ENCODE measurements at places on chromosomes 7 and 10.

- DNase-seq, result no peak
These were observed 167.0 kb downstream of the SNX13 start for GRCh38 chr7:17773289-17773626.

DNA sequence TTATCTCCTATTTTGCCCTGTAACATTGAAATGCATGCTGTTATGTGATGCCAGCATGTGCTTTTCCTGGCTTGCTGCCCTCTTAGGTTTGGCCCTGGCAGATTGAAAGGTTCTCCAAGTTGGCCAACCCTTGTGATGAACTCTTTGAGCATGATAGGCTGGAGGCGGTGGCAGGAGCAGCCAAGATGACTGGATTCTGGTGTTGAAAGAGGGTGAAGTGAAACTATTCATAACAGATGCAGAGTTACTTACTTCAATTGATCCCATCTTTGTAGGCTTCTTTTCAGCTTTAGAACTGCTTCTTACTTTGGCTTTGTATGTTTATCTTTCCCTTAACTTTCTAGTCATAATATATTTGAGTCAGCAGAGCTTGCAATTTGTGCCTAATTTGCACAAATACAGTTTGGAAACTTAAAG is 57.6 kb downstream of the BICC1 start:
- DNase-seq, result no peak

- DNase-seq, result no peak
These were observed 27.1 kb downstream of the RBM17 start for GRCh38 chr10:6115824-6116350.

DNA sequence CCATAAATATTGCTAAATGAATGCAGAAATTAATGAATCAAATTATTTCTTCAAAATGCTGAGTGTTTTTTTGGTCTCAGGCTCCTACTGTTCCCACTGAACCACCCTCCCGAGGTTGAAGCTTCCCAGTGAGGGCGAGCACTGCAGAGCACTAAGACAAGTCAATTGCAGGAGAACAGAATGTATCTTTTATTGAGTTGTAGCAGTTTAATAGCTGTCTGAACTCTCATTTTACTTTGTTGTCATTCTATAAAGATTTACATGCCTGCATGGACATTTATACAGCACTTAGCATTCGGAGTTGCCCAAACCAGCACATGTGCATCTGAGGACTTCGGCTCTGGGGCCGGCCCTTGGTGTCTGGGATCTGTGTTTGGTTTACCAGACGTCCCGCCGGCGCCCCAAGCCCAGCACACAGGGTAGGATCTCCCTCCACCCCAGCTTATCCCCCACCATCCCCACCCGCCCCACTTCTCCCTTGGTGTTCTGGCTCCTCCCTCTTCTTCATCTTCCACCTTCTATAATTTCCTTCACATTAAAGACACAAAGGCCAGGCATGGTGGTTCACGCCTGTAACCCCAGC is 211.0 kb upstream of the SH2B2 start:
- no peak for DNase-seq

DNA sequence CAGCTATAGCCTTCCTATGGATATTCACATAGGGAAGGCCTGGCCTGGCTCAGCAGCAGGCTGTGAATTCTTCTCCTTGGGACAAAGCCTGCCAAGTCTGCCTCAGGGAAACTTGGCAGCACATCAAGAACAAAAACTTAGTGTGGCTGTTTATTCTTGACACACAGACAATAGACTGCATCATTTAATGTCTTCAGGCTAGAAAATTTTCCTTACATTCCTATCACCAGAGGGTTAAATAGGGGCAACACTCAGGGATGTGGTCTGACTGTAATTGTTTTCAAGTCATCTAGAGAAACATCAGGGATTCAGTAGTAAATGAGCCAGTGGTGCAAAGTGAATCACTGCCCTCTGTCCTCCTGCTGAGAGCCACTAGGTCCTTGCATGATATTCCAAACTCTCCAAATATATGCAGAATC is 137.3 kb downstream of the SEMA3C start:
- no peak for DNase-seq

All from stimulated activated CD4-positive, alpha-beta T cell treated with anti-CD3 and anti-CD28 coated beads, Interleukin-2, amount 100 ng/mL, for 48 hours (primary cell).